ENCODE measurements at places on chromosomes 5 and 9. TPM values are rescaled to one million over a fixed set of nuclear protein-coding genes. Genes with fewer than 3 reads are reported as not detected.

DNA sequence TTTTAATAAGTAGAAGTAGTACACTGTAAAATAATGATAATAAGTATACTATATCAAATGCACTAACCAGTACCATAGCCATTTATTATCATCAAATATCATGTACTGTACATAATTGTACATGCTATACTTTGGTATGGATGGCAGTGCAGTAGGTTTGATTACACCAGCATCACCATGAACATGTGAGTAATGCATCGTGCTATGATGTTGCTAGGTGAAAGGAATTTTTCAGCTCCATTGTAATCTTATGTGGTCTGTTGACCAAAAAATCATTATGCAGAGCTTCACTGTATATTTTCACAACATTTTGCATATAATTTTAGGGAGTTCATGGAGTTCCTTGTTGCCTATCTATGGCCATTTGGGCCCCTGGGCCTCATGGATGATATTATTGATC, 72.2 kb upstream of the HMHB1 start:
- H3K27me3 ChIP-seq = no peaks in the 10 kb centered on the region
- H3K4me3 ChIP-seq = no peak overlapping the region
- H3K4me1 ChIP-seq = peaks cover 8% of the 10 kb centered on the region
- no peak for DNase-seq
- H3K36me3 ChIP-seq = no peaks in the 10 kb centered on the region

Gene UGCG
- 53.5 TPM for total RNA-seq

Gene CDC20B
- total RNA-seq = not detected

GRCh38 chr5:14850419-14851049, 21.0 kb downstream of the ANKH start:
- H3K4me1 ChIP-seq = peaks cover 9% of the 10 kb centered on the region
- DNase-seq = no peak
- no peaks in the 10 kb centered on the region for H3K36me3 ChIP-seq
- H3K27ac ChIP-seq = no peak overlapping the region
- no peaks in the 10 kb centered on the region for H3K27me3 ChIP-seq

Gene LCN9
- total RNA-seq = not detected

GRCh38 chr5:919356-920000, 26.8 kb downstream of the TRIP13 start:
- no peak for DNase-seq
- no peak overlapping the region for H3K27ac ChIP-seq
- H3K36me3 ChIP-seq = no peaks in the 10 kb centered on the region
- H3K27me3 ChIP-seq = no peaks in the 10 kb centered on the region
- no peak overlapping the region for H3K4me3 ChIP-seq

GRCh38 chr5:73654819-73655318, 28.9 kb downstream of the ARHGEF28 start:
- H3K36me3 ChIP-seq = no peaks in the 10 kb centered on the region
- DNase-seq = no peak
- no peaks in the 10 kb centered on the region for H3K27me3 ChIP-seq
- H3K27ac ChIP-seq = no peak overlapping the region
- no peak overlapping the region for H3K4me3 ChIP-seq
